IPS-NIHi11 (cell line): ENCODE measurements at places on chromosomes 7 and 10.
A peak's percentile ranks its signal among the peaks of the same experiment; 100 is the strongest.

- DNase-seq, result no peak
Measured at GRCh38 chr7:54904986-54905385, 113.8 kb upstream of the EGFR start.

GRCh38 chr7:94366832-94367231 is 27.9 kb upstream of the COL1A2 start:
- no peak for DNase-seq

DNA sequence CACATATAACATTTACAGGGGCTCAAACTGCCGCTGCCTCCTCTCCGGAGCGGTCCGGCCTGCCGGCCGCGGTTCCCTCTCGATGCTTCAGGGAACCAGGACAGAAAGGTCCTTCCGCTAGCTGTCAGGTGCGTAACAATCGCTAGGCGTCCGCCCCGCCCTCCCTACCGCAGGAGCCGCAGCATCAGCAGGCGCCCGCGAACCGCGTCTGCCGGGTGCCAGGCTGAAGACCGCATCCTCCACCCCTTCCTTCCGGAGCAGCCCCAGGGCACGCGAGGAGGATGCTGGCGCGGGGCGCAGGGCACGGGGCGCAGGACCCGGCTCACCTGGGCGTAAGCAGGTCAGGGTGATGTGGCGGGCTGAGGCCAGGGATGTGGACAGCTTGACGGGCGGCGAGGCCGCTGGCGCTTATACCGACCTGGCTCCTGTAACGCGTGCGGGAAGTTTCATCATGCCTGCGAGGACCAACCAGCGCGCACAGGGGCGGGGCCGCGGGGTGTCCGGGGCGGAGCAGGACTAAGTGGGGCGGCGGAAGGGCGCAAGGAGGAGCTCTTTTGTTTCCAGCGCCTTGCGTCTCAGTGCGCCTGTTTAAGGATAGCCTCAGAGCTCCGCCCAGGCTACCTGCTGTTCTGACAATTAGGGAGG is at the start of gene ASNS:
ASNS (minus strand) TSS at position 384 of the 645 bp plus-strand sequence. CDS start 3,252 bp downstream, outside the sequence.
- peak; percentile 93 for DNase-seq

GRCh38 chr7:155506854-155507337 is 39.5 kb downstream of the CNPY1 start:
- no peak for DNase-seq

GRCh38 chr10:51599647-51600046 is 99.7 kb downstream of the CSTF2T start:
- no peak for DNase-seq
